ENCODE measurements at places on chromosomes 13 and 19.

DNA sequence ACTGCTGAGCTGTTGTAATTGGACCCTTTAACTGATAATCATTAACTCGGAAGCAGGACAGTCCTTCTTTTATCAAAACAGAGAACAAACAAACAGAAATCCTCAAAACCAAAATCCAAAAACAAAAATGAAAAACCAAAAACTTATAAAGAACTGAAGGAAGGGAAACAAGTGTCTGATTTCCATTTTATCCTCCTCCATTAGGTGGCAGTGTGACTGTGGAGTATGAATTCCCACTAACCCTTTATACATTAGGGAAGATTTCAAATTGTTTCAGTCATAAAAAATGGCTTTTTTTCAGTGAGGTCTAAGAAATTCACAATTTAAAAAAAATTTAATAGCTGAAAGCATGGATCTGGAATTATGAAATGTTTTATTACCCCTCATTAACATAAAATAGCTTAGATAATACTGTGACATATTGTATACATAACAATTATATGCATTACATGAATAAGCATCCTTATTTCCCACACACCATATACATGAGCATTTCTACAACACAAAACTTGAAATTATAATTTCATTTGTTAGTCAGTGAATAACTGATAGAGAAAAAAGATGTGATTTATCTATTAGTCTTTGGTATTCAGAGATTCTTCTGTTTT is 1074.3 kb upstream of the PCDH9 start:
- no peaks in the 10 kb centered on the region for H3K27me3 ChIP-seq
- no peak overlapping the region for H3K27ac ChIP-seq
- H3K4me3 ChIP-seq: no peak overlapping the region

DNA sequence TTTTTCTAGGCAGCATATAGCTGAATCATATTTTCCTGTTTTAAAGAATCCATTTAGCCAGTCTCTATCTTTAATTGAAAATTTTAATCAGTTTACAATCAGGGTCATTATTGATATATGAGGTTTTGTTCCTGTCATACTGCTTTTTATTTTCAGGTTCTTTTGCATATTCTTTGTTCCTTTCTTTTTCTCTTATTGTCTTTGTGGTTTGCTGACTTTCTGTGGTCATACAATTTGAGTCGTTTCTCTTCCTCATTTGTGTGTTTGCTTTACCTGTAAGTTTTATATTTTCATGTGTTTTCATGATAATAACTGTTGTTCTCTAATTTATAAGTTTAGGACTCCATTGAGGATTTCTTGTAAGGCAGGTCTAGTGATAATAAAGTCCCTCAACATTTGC is 812.6 kb downstream of the DACH1 start:
- no peaks in the 10 kb centered on the region for H3K36me3 ChIP-seq
- H3K4me3 ChIP-seq: no peak overlapping the region
- no peak for DNase-seq

DNA sequence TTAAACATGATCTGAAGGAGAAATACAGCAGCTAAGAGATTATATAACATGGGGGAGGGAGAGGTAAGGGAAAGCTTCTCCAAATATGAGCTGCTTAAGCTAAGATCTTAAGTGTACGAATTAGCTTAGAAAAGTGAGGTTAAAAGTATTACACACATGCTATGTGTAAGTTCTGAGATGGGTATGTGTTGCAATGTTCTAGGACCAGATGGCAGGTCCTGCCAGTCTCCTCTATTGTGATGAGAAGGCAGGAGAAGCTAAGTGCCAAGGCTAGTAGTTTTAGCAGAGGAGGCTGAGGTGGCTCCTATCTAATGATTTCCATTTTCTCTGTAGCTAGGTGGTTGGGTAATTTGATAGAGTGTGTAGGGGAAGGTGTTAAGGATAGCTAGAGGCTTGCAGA is 57.6 kb downstream of the MICU2 start:
- H3K36me3 ChIP-seq: no peaks in the 10 kb centered on the region
- no peaks in the 10 kb centered on the region for H3K4me1 ChIP-seq
- H3K27ac ChIP-seq: no peak overlapping the region
- H3K4me3 ChIP-seq: no peak overlapping the region

DNA sequence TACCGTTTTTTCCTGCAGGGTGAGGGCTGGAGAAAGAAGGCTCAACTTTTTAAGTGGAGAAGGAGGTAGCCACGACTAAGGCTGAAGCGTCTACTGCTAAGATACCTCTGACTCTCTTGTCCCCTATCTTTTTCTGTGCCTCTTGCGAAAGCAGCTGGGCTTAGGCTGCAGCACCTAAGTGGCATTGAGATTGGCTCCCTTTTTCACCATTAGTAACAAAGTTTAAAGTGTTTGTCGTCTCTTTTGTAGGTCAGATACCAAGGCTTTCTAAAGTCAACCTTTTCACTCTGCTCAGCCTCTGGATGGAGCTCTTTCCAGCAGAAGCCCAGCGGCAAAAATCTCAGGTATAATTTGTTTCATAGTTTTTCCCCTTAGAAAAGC is 887 bp downstream of the CDADC1 start:
- no peaks in the 10 kb centered on the region for H3K4me1 ChIP-seq
- no peaks in the 10 kb centered on the region for H3K36me3 ChIP-seq
- DNase-seq: no peak
- H3K27me3 ChIP-seq: no peaks in the 10 kb centered on the region
- H3K27ac ChIP-seq: peak overlapping the region; percentile 83

GRCh38 chr19:49927526-49928264 is 1.3 kb upstream of the ATF5 start:
- no peak for DNase-seq
- no peak overlapping the region for H3K4me3 ChIP-seq
- H3K27me3 ChIP-seq: no peaks in the 10 kb centered on the region
- H3K36me3 ChIP-seq: peaks cover 23% of the 10 kb centered on the region
